HFF-Myc (cell line): ENCODE measurements at places on chromosomes 2 and 18.

GRCh38 chr2:86142436-86143257 is 36.6 kb downstream of the PTCD3 start:
- no peak for DNase-seq

- no peak for DNase-seq
Measured at GRCh38 chr2:219299372-219299760, 9.8 kb downstream of the PTPRN start.

- peak; percentile 29 for DNase-seq
Measured at GRCh38 chr2:172962824-172963223, 112.8 kb upstream of the MAP3K20 start.

DNA sequence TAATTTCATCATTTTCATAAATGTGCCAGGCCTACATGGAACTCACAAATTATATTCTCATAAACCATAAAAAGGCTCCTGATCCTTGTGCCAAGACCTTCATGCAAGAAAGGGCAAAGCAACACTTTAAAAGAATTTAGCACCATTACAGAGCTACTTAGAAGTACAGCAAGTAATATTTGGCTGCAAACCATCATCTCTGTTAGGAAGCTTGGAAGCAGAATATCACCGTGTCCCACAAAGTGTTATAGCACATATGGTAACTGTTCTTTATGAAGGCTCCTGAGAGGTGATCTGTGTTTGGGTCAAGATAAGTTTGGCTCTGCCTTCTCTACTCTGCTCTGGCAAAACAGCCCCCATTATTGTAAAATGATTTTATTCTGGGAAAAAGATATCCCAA is 59.7 kb upstream of the KCNJ3 start:
- no peak for DNase-seq

DNA sequence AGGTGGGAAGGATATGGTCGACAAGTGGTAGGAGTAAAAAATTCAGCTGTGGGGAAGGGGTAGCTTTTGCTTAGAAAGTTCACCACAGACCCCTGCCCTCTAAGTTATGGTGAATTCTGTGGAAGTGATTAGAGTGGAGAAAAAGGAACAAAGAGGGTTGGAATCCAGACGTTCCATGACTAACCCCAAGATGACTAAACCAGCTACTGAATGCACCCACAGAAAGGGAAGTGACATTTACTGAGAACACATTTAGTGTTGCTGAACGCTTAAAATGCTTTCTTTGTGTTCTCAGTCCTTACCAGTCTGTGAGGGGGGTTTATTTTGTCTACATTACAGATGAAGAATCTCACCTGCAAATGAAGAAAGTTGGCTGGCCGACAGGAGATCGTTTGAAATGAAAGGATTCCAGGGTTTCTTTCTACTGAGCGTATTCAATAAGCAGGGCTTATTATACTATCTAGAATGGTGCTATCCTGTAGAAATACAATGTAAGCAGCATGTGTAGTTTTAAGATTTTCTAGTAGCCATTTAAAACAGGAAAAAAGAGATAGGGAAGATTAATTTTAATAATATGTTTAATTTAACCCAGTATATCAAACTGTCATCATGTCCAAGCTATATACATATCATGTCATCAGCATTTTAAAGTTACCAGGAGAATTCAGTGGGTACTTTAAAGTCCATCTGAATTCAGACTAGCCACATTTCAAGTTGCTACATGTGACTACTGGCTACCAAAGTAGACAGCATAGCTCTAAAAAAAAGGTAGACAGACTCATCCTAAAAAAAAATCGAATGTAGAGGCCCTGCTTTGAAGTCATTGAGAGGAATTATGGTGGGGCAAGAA is 60.1 kb downstream of the LIMS1 start:
- peak; percentile 78 for DNase-seq
